ENCODE measurements at places on chromosomes 13 and 19.

DNA sequence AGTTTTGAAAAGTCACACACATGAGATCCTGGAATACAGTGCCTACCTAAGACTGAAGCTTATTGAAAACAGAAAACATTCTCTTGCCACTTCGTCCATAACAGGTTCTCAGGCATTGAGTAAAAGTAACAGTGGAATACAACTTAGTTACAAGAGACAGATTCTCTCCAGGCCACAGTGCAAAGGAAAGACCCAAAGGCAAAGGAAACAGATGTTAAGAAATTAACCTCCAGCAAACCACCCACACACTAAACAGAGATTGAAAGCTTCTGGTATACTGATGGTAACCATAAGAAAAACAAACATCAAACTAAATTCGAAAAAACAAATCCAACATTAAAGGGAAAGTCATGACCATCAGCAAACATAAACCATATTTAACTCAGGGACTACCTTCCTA, 914.7 kb downstream of the SLITRK5 start:
- DNase-seq = no peak

- no peak for DNase-seq
These were observed 12.9 kb downstream of the PPP1R14A start for GRCh38 chr19:38243279-38243673.

GRCh38 chr13:73672492-73672891, 461.7 kb downstream of the KLF12 start:
- DNase-seq = no peak

GRCh38 chr19:19119325-19120237, 18.7 kb downstream of the TMEM161A start:
- DNase-seq = no peak

DNA sequence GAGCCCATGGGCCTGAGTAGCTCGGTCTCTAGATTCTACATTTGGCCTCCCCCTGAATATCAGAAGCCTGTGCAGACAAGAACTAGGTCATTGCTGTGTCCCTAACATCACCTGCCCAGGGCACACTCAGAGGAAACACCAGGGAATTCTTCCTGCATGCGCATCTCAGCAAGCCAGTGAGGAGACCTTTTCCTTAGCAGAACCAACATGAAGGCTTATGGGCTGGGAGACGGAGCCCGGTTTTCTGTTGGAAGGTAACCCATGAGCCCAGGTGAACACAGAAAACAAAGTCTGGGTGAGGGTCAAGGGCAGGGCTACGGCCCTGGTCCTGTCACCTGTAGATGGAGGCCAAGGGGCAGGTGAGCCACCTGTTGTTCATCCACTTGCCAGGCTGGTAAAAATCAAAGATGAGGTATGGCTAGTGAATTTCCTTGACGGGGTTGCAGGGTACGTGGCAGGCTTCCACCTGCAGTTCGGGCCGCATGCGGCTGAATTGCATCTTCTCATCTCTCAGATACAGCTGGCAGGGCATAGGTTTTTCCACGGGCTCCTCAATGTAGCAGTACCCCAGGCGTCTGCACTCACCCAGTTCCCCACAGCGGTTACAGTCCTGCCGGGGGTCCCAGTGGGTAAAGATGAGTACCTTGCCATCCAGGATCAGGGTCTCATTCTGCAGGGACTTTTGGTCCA, 3.6 kb upstream of the FAM187B start:
- no peak for DNase-seq

DNA sequence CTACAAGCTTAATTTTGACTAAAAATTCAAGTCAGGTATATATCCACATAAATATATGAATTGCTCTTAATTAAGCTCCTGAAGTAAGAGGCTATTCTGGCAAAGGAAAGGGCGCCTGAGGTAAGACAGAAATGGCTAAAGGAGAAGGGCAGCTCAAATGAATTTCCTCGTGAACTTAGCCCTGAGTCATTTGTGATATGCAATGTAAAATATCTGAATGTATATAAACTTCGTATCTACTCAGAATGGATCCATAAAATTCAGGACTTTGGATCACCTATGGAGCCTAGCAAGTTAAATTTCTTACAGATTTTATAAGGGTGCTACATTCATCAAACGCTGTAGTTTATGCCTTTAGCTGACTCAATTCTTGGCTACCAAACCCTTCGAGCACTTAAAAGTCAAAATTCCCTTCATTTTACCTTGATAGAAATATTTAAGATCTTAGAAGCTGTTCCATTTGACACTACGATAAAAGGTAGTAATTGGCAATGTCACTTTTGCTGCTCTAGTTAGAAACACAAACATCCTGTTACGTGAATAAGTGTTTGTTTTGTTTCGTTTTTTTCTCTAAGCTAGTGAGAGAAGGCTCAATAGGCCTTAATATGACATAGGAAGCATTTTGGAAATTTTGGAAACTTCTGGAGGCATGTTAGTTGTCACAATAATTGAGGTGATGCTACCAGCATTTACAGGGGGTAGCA, 69.2 kb downstream of the DIAPH3 start:
- no peak for DNase-seq

- DNase-seq = no peak
These were observed 6.5 kb upstream of the PPP1R37 start for GRCh38 chr19:45086480-45086879.
